ENCODE measurements at places on chromosomes 2 and 18. TPM values are rescaled to one million over a fixed set of nuclear protein-coding genes. Genes with fewer than 3 reads are reported as not detected.

The TGIF1 gene
- total RNA-seq = 72.4 TPM

The GALR1 gene
- total RNA-seq = not detected

The HNMT gene
- total RNA-seq = 1.3 TPM

The KRCC1 gene
- total RNA-seq = 15.0 TPM

The CNTNAP5 gene
- total RNA-seq = not detected

The RBM44 gene
- 0.30 TPM for total RNA-seq

The HOXD12 gene
- total RNA-seq = not detected

The TSPYL6 gene
- total RNA-seq = not detected

The ZDBF2 gene
- 0.74 TPM for total RNA-seq
